ENCODE measurements at places on chromosomes 5 and 9.

DNA sequence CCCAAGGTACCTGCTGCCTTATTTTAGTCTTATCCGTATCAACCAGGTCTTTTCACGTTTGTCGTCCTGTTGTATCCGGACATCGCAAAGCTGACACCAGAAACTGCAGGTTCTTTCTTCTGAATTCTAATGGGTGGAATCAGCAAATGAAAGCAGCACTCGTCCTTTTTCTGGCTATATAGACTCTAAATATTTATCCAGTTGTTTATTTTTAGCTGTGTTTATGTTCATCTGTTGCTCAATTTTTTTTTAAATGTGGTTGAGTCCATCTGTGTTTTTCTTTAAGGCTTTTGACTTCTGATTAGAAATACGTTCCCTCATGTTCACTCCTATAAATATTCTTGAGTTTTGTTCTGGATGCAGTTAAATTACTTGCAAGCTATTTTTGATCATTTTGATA lies 831.7 kb downstream of the MTRR start:
- DNase-seq, result no peak

DNA sequence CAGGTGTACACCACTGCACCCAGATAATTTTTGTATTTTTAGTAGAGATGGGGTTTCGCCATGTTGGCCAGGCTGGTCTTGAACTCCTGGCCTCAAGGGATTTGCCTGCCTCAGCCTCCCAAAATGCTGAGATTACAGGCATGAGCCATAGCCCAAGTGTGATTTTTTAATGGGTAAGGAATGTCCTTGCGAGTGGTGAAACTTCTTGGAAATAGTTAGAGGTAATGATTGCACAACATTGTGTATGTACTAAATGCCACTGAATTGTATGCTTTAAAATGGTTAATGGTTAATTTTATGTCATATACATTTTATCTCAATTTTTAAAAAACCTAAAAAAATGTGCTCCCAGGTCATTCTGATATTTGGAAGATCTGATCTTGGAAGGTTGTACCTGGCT lies 59.9 kb upstream of the IL6ST start:
- no peak for DNase-seq

GRCh38 chr5:14351086-14351661 lies 208.0 kb downstream of the TRIO start:
- no peak for DNase-seq

- no peak for DNase-seq
These were observed 9.8 kb upstream of the OLFM1 start for GRCh38 chr9:135077497-135078200.

DNA sequence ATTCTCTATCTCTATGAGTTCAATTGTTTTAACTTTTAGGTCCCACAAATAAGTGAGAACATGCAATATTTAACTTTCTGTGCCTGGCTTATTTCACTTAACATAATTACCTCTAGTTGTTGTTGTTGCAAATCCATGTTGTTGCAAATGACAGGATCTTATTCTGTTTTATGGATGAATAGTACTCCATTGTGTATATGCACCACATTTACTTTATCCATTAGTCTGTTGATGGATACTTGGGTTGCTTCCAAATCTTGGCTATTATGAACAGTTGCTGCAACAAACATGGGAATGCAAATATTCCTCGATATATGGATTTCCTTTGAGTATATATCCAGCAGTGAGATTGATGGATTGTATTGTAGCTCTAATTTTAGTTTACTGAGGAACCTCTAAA lies 36.3 kb downstream of the MEGF9 start:
- no peak for DNase-seq

- DNase-seq, result no peak
These were observed 69.9 kb downstream of the TRIM32 start for GRCh38 chr9:116757030-116757429.

- DNase-seq, result no peak
These were observed 323.4 kb downstream of the TRPM3 start for GRCh38 chr9:70798018-70798417.

GRCh38 chr5:111848476-111848875 lies 91.5 kb upstream of the NREP start:
- DNase-seq, result no peak

DNA sequence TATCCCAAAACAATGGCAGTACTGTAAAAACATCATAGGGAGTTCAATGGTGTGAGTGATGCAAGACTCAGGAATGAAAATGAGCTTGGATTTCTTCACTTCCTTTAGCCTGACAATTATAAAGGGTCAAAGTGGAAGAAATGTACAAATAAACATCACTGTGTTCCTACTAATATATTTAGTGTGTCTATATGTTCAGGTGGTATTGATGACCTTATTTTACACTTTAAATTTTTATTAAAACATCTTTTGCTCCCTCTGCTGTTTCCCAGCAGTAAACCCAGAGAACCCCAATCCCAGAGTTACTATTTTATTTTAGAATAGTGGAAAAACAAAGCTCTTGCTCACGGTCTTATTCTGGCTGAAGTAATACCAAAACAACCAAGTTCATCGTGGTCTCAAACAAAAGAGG lies 2.0 kb downstream of the LOX start:
- DNase-seq, result no peak

GRCh38 chr5:57332361-57332760 lies 150.2 kb downstream of the ACTBL2 start:
- no peak for DNase-seq

- no peak for DNase-seq
These were observed 6.5 kb upstream of the HMCN2 start for GRCh38 chr9:130259044-130259443.

GRCh38 chr5:15525703-15526275 lies 25.8 kb downstream of the FBXL7 start:
- no peak for DNase-seq

DNA sequence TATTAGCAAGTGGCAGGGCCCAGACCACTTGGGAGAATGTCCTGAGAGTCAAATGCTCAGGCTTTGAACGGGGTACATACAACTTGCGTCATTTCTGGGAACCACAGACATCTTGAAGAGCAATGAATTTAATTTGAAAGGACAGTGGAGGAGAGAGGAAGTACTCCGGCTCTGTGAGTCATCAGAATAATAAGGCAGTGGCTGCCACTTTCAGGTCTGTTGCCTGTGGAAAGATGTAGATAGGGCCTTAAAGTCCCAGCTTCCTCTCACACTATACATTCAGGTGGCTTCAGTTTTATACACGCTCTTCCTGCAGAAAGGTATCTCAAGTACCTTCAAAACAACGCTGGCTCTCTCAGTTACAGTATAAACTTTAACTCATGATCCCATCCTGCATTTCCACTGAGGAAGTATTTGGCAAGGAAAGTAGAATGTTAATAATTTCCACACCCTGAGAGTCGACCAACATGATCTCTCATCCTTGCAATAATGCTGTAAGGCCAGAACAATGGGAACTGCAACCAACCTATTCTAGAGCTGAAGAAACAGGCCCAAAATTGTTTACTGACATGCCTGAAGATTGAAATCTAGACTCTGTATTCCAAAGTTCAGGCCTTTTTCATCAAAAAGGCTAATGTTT lies 6.8 kb upstream of the PRUNE2 start:
- no peak for DNase-seq

DNA sequence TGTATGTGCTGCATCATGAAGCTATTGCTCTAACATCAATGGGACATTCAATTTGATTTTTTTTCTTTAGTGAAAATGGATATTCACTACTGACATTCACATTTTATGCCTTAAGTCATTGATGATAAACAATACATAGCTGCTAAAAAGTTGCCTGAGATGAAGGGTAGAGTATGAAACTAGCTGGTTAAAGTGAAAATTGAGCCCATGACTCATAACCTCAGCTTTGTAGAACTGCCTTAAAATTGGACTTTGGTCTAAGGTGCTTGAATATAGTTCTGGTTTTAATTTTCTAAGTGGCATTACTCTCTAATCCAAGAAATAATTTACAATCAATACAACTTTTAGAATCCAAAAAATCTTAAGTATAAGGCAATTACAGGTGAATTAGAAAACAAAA lies 740.4 kb upstream of the RIOK2 start:
- no peak for DNase-seq

- DNase-seq, result no peak
These were observed 124.4 kb downstream of the WDR41 start for GRCh38 chr5:77367741-77368140.

DNA sequence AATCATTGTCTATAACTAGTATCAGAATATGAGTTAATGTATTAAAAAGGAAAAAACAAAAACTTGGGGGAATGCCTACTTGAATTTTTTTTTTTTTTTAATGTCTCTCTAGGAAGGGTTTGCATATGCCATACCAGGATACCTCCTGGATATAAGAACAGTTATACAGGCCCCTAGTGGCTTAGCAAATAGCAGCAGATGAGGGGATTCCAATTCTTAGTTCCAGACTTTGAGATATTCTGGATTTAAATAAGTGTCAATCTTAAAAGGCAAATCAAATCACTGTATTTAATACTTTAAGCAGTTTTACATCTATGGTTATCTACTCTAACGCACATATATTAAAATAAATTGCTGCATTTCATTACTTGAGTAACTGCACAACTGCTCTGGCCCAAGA lies 1055.5 kb upstream of the DMAC1 start:
- DNase-seq, result no peak

- DNase-seq, result no peak
These were observed 24.6 kb downstream of the NR2F1 start for GRCh38 chr5:93607367-93608258.

DNA sequence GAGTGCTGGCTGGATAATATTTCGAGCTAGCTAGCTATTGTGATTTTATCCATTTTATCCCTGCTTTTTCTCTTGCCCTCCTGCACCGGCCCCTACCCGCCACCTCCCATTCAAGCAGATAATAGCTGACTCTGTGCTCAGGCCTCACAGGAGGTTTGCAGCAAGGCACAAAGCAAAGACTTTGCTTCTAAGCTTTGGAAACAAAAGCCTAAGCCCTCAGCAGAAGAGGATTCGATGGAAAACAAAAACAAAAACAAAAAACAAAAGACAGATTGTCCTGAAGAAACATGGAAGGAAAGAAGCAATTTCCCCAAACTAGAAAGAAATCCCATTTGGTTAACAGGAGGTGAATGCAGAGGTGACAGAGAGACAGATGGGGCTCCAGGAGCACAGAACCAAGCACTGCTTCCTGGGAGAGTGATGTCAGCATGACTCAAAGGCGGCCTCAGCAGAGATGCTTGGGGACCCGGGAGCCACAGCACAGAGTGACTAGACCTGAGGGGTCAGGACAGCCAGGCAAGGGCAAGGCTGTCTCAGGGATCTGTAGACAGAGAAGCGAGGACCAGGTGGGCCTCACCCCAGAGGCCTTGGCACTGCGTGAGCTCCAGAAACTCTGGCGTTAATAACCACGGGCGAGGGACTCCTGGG lies 28.4 kb downstream of the MTX3 start:
- DNase-seq, result no peak

- no peak for DNase-seq
These were observed 82.2 kb upstream of the IL12B start for GRCh38 chr5:159412284-159413046.

DNA sequence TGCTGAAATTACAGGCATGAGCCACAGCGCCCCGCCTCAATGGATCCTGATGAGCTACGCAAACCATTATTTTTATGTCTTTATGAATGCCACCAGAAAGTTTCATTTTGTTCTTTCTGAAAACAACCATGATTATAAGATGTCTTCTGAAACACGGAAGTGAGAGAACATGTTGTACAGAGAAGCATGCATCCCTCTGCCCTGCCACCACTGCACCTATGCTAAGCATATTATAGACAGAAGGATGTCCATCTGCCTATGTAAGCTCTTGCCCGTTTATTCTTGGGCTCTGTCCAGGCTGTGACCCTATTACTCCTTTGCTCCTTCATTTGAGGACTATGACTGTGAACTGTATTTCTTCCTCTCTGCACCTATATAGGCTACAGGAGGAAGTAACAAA lies 74.3 kb downstream of the GRAMD2B start:
- DNase-seq, result no peak

GRCh38 chr9:71853084-71853483 lies 57.9 kb downstream of the ABHD17B start:
- DNase-seq, result no peak

DNA sequence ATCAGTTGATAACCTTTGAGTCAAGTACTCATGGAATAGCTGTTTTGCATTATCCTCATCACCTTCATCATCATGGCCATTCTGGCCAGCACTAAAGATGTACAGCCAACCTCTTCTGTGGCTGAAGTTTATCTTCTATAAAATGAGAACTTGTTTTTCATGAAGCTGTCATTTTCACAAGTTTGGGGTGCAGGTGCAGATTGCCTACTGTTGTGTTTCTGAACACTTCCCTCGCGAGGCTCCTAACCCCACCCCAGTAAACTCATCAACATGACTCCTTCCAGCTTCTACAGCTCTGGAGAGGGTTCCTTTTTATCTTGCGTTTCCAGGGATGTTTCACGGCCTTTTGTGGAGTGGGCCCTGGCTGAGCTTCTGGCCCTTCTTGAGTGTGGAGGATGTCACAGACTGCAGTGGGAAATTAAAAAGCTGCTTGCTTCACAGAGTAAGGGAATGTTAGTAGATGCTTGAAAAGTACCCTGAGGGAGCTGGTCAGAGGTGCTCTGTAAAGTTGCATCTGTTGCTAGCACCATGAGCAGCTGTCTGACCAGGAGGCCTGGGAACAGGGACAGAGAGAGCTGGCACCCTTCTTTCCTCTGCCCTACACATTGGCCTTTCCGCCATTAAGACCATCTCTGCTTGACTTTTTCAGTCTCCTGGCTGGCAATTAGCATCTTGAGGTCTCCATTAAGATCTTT lies 24.9 kb downstream of the SYK start:
- DNase-seq, result no peak

- DNase-seq, result no peak
These were observed 107.3 kb upstream of the SPIN1 start for GRCh38 chr9:88280816-88281382.

Data from LNCaP clone FGC (cell line).